ENCODE measurements at places on chromosomes 3 and 15.

DNA sequence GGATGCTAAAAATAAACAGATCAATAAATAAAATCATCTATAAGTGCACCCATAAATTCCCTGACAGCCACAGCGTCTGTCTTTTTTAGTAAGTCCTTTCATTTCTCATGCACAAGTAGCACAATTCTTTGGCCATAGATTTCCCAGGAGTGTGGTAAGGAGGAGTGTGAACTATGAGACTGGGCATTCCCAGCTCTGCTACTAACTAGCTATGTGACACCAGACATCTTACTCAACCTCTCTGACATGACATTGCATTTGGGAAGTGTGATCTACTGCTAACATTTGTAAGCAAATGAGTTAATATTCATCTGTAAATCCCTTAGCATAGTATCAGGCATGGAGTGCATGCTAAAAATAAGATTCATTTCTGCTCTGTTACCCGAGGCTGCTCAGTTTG, 301.7 kb downstream of the NTRK3 start:
- DNase-seq = no peak

GRCh38 chr3:150069154-150069527, 98.4 kb upstream of the PFN2 start:
- no peak for DNase-seq

GRCh38 chr15:44163370-44163769, 31.7 kb downstream of the FRMD5 start:
- DNase-seq = no peak

GRCh38 chr15:40843261-40843884, 475 bp upstream of the SPINT1 start:
- DNase-seq = no peak

GRCh38 chr15:89912145-89912673, 543 bp downstream of the ARPIN start:
- DNase-seq = no peak

- no peak for DNase-seq
These were observed 115.2 kb downstream of the DCLK3 start for GRCh38 chr3:36649125-36649524.

- no peak for DNase-seq
These were observed 4.8 kb upstream of the CCR5 start for GRCh38 chr3:46365737-46366524.

DNA sequence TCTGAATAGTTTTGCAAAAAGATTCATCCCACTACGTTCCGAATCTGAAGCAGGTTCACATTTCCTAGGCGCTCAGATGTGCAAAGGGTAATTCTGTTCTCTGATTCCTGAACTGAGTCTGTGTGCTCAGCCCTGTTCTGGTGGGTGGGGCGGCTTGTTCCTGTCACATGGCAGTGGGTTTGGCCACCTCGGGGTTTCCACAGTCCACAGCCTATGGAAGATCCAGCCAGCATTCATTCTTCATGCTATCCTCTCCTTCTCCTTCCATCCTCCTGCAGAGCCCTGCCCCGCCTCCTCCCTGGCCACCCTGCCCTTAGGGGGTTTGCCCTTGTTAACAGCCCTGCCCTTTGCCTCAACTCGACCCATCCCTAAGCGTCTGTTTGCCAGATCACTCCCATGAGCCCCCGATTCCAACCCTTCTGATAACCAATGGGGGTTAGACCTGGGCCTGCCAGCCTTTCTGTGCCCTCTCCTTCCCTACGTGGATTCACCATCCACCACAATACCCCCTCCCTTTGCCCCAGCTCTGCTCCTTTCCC, 31.0 kb downstream of the PRR20G start:
- no peak for DNase-seq

- DNase-seq = no peak
These were observed 407.3 kb upstream of the ONECUT1 start for GRCh38 chr15:53197426-53197839.

DNA sequence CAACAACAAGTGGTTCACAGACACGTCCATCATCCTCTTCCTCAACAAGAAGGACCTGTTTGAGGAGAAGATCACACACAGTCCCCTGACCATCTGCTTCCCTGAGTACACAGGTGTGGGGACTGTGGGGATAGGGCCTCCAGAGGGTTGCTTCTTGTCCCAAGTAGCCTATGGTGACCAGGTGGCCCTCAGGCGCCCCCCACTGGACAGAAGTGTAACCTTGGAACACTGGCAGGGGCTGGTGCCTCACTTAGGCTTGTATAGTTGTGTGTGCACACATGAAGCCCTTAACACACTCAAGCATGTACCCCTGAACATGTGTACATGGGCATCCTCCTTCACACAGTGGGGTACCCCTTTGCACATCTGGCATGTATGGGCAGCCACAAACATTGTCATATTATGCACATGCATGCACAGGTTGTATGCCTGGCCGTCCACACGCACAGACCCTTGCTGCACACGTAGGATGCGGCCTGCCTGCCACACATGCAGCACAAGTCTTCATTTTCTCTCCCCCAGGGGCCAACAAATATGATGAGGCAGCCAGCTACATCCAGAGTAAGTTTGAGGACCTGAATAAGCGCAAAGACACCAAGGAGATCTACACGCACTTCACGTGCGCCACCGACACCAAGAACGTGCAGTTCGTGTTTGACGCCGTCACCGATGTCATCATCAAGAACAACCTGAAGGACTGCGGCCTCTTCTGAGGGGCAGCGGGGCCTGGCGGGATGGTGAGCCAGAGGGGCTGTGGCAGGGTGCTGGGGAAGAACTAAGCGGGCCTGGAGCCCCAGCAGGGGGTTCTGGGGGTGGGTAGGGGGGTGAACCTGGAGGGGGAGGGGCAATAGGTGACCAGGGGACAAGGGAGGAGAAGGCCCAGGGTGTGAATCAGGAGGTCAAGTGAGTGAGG, 11.7 kb upstream of the SEMA3B start:
- DNase-seq = no peak

GRCh38 chr3:108804437-108804836, 18.1 kb upstream of the TRAT1 start:
- DNase-seq = no peak

- no peak for DNase-seq
These were observed 14.2 kb downstream of the RAP2B start for GRCh38 chr3:153176197-153176596.

DNA sequence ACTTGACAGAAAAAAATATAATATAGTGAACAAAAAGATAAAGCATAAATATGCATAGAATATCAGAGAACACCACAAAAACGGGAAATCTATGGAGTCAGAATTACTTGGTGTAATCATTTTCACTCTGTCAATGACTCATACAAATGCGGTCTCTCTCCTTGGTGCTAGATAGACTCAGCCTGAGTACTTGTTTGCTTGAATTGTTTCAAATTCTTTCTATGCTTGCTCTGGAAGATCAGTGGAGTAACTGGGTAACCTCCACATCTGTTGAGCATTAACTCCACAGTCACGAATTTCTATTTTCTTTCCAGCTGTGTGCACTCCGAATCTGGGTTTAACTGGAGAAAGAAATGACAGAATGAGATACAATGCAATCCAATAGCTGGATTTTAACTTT, 760.4 kb downstream of the ZPLD1 start:
- no peak for DNase-seq

- no peak for DNase-seq
These were observed 12.4 kb downstream of the RBPMS2 start for GRCh38 chr15:64763021-64763420.

GRCh38 chr15:75346796-75347221, at the start of gene NEIL1:
TSS of gene NEIL1 (plus strand) at chr15:75347039. CDS start at chr15:75348906, 1,867 bp downstream.
- DNase-seq = no peak

DNA sequence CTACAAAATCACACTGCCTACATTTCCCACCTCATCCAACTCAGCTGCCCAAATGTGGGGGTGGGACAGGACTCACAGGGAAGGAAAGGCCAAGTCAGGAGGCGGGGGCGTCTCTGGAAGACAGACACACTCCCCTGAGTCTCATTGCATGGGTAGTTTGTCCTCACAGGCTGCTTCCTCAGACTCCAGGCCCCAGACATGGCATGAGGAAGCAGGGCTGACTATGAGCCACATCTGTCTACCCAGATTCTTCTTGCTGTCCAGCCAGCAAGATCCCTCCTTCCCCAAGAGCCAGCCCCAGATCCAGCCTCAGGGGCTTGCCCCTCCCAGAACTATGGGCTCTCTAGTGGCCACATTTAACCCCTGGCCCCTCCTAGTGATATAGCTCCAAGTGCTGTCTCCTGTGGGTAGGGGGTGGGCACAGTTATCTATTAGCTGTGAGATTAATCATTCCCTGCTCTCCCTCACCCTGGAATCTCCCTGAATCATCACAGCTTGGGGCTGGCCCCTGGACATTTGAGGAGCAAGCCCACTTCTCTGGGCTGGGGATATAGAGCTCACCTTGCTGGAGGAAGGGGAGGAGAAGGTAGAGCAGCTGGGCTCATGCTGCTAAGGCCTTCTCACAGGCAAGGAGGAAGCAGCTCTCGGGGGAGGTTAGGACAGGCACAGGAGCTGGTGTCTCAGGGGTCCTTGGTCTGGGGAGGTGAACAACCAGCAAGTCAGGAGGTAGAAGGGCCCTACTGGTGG, 2.1 kb upstream of the CCDC33 start:
- no peak for DNase-seq

- DNase-seq = no peak
These were observed 67.5 kb downstream of the LRCH3 start for GRCh38 chr3:197858598-197858997.

- no peak for DNase-seq
These were observed 177.8 kb upstream of the GOLGA6L4 start for GRCh38 chr15:84057714-84058331.

GRCh38 chr15:69105451-69105985, 54.9 kb upstream of the GLCE start:
- DNase-seq = no peak

GRCh38 chr15:82130248-82130647, 84.4 kb upstream of the MEX3B start:
- DNase-seq = no peak

DNA sequence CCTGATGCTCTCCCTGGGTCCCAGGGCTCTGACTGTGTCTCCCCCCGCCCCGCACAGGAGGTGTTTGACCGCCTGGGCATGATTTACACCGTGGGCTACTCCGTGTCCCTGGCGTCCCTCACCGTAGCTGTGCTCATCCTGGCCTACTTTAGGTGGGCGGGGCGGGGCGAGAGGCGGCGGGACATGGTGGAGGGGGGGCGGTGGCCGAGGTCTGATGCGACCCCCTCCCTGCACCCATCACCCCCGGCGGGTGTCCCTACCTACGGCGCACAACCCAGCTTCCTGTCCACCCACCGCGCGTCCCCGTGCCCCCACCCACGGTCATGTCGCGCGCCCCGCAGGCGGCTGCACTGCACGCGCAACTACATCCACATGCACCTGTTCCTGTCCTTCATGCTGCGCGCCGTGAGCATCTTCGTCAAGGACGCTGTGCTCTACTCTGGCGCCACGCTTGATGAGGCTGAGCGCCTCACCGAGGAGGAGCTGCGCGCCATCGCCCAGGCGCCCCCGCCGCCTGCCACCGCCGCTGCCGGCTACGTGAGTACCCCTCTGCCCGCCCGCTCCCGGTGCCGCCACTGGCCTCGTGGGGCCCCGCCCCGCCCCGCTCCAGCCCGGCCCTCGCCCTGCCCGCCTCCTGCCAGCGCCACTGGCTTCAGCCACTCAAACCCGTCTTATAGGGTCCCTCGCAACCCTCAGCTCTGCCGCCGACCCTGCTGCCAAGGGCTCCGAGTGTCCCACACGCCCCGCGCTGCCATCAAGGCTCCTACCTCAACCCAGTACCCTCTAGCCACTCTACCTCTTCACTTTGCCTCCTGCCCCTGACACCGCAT, 21.0 kb downstream of the PTH1R start:
- no peak for DNase-seq

DNA sequence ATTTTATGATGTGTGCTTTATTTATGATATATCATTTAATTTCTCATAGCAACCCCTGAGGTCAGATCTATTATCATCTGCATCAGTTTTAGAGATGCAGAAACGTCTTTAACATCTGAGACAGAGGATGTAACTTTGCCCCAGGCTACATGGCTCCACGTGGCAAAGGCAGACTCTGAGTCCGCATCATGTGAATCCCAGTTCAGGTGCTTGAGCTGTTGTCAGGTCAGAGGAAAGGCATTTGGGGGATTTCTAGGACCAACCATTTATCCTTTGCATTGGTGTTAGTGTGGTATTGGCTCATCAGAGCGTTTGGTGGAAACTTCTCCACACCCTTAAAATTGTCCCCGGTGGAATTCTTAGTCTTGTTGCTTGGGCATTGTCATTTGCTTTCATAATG, 10.8 kb downstream of the CACNA2D3 start:
- no peak for DNase-seq

DNA sequence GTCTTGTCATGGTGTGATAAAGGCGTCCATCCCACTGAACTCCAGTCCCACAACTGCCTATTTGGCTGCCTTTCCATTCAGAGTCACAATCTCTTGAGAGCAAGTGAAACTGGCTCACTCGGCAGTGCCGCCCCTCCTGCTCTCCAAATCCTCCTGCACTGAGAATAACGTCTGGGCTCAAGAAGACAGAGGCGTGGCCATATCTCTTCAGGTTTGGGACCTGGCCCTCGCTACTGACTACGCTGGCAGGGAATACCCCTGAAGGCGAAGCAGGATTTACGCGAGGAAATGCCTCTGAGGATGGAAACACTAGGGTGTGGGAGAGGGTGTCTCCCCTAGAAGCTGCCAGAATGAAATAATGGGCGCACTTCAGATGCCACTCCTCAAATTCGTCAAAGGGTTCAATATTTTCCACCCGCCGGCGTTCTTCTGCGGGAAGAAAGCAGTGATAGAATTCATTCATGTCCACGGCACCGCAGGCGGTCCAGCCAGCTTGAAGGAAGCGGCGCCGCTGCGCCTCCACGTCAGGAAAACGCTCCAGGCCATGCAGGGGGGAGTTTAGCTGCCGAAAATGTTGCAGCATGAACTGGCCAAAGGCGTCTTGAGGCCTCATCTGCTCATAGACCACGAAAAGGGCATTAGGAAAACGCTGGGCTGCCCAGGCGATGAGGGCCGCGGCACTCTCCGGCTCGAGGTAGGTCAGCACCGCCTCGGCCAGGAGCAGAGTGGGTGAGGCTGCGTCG, 985 bp downstream of the LCMT2 start:
- DNase-seq = no peak

DNA sequence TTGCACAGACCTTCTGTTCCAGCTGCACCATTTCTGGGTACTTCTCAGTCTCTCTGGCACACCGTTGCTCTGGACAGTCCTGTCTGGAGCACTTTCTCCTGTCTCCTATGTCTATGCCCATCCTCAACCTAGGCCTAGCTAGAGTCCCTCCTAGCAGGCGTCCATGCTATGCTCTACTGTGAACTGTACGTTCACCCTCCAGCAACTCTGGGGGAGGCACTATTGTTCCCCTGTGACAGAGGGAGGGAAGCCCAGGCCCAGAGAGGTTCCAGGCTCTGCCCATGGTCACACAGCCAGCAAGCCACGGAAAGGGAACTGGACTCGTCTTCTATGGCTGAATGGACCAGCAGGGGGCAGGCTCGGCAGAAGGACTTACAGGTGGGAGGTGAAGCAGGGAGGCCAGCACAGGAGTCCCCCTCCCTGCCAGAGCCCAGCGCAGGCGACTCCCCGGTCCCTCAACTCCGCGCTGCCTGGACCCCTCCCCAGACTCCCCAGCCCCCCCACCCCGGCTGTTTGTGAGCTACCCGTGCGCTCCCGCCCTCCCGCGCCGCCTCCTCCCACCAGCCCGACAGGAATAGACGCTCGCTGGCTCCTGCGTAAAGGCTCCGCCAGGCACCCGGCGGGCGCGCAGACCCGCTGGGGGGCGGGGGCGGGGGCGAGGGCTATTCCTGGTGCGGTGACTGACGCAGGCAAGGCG, 1.7 kb upstream of the LINGO1 start:
- DNase-seq = peak; percentile 5

- no peak for DNase-seq
These were observed 36.6 kb downstream of the ATP2B2 start for GRCh38 chr3:10468613-10469354.

GRCh38 chr3:99969136-99969535, 145.2 kb downstream of the FILIP1L start:
- DNase-seq = no peak

- DNase-seq = no peak
These were observed 106.7 kb downstream of the C3orf70 start for GRCh38 chr3:185046164-185046515.

Measured in stimulated activated CD8-positive, alpha-beta memory T cell treated with anti-CD3 and anti-CD28 coated beads, Interleukin-12 subunit alpha, Interleukin-12 subunit beta, amount 100 ng/mL, for 4 hours (primary cell).